Breast epithelium (tissue), 4 donors: ENCODE measurements at places on chromosomes 5 and 9. TPM values are rescaled to one million over a fixed set of nuclear protein-coding genes. Genes with fewer than 3 reads are reported as not detected.

- DNase-seq = peak; percentile 31
These were observed 180.6 kb downstream of the CACNA1B start for GRCh38 chr9:138058181-138058580.

GRCh38 chr5:173629628-173630027 lies 13.2 kb upstream of the BOD1 start:
- DNase-seq = no peak

GRCh38 chr9:2723376-2724065 lies 6.2 kb downstream of the KCNV2 start:
- no peak for DNase-seq

- no peak for DNase-seq
These were observed 195.4 kb downstream of the MPDZ start for GRCh38 chr9:13083963-13084528.

GRCh38 chr5:151383011-151383410 lies 35.7 kb upstream of the SLC36A2 start:
- DNase-seq = no peak

GRCh38 chr9:104556830-104557634 lies 11.9 kb upstream of the OR13C8 start:
- no peak for DNase-seq

GRCh38 chr5:31116466-31117031 lies 76.9 kb upstream of the CDH6 start:
- no peak for DNase-seq

Gene TAF1L
- total RNA-seq = not detected

Gene PCDHGB6
- 8.8 TPM for total RNA-seq

Gene SLC6A19
- not detected for total RNA-seq

Gene LCN15
- total RNA-seq = not detected

Gene GGTA1
- total RNA-seq = 6.2 TPM
